ENCODE measurements at places on chromosomes 11 and 22.

- DNase-seq = peak; percentile 26
Observed at GRCh38 chr11:72781313-72782080, 12.3 kb downstream of the STARD10 start.

DNA sequence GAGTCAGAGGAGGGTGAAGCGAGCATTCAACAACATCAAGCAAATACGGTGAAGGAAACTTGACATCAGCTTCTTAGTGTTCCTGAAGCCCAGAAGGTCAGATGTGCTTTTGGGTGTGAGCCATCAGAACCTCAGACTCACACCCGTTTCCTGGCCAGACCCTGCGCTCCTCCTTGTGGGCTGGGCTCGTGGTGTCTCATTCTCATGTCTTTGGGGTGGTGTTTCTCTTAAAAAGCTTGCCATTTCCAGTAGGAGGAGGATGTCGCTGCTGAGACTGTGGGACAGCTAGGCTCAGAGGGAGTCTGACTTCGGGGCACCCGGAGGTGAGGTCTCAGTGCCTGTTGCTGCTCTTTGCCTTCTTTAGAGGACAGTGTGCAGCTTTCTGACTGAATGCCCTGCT, 24.2 kb downstream of the PPFIBP2 start:
- DNase-seq = no peak

DNA sequence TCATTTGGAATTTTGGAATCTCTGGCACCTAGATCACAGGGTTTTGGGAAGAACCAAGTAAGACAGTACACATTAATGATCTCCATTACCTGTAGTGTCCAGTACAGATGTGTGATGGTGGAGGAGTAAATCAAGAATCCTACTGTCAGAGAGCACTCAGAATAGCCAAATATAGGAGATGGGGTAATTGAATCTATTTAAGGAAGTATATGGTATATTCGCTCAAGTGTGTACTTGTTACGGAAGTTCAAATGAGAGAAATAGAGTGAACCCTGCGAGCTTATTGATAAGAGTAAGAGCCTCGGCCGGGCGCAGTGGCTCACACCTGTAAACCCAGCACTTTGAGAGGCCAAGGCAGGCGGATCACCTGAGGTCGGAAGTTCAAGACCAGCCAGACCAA, 2.2 kb downstream of the SPCS2 start:
- DNase-seq = no peak

- no peak for DNase-seq
Observed at GRCh38 chr11:10355257-10355661, 50.4 kb downstream of the ADM start.

DNA sequence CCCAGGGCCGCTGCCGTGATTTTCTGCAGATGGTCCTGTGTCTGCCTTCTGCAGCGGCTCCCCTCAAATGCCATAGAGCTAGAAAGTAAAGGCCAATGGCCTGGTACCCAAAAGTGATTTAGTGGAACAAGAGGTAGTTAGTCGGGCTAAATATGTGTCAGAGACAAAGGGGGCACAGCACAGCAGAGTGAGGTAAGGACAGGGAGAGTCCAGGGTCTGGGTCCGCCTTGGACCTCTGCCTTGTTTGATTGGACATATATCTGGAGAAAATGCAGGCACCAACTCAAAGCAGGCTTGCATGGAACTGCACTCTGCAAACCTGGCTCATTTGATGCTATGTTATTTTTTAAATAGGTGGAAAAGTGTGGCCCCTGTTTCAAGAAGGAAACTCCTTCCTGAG, 249.6 kb upstream of the B3GAT1 start:
- no peak for DNase-seq

DNA sequence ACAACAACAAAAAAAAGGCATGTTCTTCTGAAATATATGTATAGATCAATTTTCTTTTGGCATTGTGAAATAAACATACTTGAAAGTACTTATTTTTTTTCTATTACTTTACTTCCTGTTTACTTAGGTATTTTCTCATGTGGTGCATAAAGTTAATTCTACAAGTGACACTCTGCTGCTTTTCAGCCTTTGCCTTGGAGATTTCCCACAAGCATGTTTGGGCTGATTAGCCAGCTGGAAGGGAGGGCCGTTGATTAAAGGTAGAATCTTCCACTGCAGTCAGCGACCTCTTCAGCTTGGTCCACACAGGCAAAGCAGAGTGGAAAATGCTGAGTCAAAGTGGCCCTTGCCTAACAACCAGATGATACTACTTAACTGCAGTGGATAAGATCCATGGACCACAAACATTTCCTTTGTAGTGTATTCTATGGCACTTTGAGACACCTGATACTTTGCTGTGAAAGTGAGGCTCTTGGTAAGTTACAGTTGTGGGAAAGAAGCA, 176.0 kb downstream of the ARHGAP42 start:
- DNase-seq = no peak

Data from stimulated activated CD4-positive, alpha-beta T cell treated with anti-CD3 and anti-CD28 coated beads, Interleukin-2, amount 100 ng/mL, for 48 hours (primary cell).